ENCODE measurements at places on chromosomes 7 and 10.

GRCh38 chr10:36302086-36302485, 660.0 kb upstream of the FZD8 start:
- DNase-seq, result no peak

GRCh38 chr10:72319416-72320254, 35.1 kb downstream of the DNAJB12 start:
- peak; percentile 87 for DNase-seq

- peak; percentile 58 for DNase-seq
Measured at GRCh38 chr7:44750921-44751571, 2.4 kb downstream of the ZMIZ2 start.

- no peak for DNase-seq
Measured at GRCh38 chr10:58017719-58018367, 249.9 kb downstream of the IPMK start.

DNA sequence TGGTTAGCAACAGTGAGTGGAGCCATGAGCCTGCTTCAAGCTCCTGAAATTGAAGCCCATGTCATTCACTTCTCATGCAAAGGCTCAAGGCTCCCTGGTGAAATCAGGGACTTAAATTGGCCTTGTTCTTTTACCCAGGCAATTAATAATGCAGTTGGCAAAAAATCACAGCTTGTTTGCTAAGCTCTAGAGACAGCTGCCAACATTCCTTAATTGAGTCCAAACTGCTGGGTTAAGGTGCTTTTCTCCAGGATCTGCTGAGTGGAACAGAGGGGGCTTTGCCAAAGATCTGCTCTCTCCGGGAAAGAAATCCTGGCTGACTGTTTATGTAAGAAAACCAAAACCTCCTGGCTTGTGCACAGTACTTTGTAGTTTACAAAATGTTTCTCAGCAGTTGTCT, 257.6 kb upstream of the GHITM start:
- no peak for DNase-seq

DNA sequence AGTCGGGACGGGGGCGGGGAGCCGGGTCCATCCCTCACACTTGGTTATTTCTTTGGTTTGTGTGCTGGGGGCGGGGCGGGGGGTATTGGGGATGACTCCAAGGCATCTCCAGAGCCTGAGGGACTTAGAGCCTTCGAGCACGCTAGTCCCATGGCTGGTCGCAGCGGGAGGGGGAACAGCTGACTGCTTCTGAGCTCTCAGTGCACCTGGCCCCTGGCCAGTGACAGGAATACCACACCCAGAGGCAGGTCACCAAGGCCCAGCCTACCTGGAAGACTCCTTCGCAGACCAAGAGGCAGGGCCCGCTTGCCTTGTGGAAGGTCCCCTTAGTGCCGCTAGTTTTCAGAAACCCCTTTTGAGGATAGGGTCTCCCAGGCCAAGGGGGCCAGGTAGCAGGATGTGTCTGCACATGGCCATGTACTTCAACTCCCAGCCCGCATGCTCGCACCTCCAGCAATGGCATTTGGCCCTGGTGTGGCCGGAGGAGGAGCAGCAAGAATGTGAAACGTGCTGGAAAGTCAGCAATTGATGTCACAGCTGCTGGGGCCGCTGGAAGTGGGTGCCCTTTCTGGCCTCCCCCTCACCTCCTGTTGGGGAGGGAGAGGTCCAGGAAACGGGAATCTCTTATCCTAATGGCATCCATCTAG, 40.3 kb downstream of the AGAP3 start:
- DNase-seq, result no peak
